ENCODE measurements at places on chromosomes 7 and 10. TPM values are rescaled to one million over a fixed set of nuclear protein-coding genes. Genes with fewer than 3 reads are reported as not detected.

Gene FAM25A
- total RNA-seq: not detected

Gene TLX1
- total RNA-seq: 31.0 TPM

Gene EVX1
- total RNA-seq: 0.51 TPM

Gene TMEM229A
- 0.26 TPM for total RNA-seq

Gene GNGT1
- not detected for total RNA-seq

Gene RASSF4
- total RNA-seq: 9.6 TPM

Gene CFAP58
- total RNA-seq: 0.28 TPM

Gene HMX2
- not detected for total RNA-seq

Gene GIMAP5
- total RNA-seq: 220 TPM

Gene DENND11
- 77.0 TPM for total RNA-seq

Gene MAGI2
- total RNA-seq: 6.3 TPM

Gene CADPS2
- total RNA-seq: 27.8 TPM

Gene LDB3
- total RNA-seq: 0.36 TPM

Gene HOGA1
- 0.85 TPM for total RNA-seq

Gene AKR1C8
- total RNA-seq: not detected

Gene MKI67
- 19.7 TPM for total RNA-seq

Gene DNA2
- 14.5 TPM for total RNA-seq

Gene MBLAC1
- total RNA-seq: 1.6 TPM

Gene HMX3
- total RNA-seq: not detected

Gene DNMBP
- total RNA-seq: 21.8 TPM

Gene FZD8
- total RNA-seq: 45.9 TPM

Gene TAC1
- 9.1 TPM for total RNA-seq

Gene CCDC172
- total RNA-seq: not detected

Gene TBXAS1
- total RNA-seq: 1.3 TPM

Gene AGBL3
- total RNA-seq: 3.0 TPM

Gene GDF2
- total RNA-seq: not detected

Gene FANK1
- total RNA-seq: 9.4 TPM

Gene CTAGE15
- total RNA-seq: 0.31 TPM

Gene ATG9B
- 0.85 TPM for total RNA-seq

Gene GRID1
- total RNA-seq: 0.26 TPM

Gene CRHR2
- 0.38 TPM for total RNA-seq

Gene PNLIP
- total RNA-seq: not detected

Data from endothelial cell (in vitro differentiated cells).